ENCODE measurements at places on chromosomes 6 and 20.

GRCh38 chr6:45052325-45052724, 275.8 kb upstream of the RUNX2 start:
- DNase-seq: no peak

DNA sequence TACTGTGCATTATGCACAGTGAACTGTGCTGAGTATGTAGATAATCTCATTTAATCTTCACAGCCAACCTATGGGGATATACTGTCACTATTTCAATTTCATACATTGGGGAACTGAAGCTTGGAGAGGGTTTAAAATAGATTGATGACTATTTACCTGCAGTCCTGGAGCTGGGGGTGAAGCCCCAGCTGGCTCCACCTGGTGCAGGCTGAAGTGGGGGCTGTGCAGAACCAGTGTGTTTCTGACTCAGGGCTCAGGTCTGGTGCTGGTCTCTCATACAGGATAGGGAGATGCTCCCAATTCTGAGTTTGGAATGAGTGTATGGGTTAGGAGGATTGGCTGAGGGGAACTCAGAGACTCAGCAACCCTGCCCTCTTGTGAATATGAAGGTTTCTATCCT, 176.1 kb upstream of the CEP162 start:
- DNase-seq: no peak

DNA sequence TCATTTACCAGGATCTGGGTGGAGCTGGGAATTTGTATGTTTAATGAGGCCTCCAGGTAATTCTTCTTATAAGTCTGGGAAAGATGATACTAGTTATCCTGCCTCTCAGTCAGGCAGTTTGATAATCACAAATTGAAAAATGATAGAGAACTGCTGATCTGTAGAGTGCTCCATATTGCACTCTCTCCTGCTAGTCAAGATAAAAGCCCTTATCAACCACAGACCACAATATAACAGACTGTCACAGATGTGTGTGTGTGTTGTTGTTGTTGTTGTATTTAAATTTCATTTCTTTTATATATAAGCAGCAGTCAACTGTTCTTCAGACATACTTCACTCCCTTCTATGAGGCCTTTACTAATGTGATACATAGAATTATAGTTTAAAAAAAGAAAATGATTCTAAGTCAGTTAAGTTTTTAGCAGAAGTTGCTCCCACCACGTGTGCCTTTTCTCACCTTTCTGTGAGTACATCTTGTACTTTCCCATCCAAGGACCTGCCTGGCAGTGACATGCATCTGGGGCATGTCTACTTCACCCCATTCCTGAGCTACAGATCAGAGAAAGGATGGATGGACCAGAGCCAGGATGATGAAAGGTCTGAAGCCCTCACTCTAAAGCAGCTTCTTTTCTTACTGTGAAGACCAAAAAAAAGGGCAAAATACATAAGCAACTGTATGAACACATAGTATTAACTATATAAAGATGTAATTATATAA, 29.8 kb downstream of the TENT5A start:
- no peak for DNase-seq

DNA sequence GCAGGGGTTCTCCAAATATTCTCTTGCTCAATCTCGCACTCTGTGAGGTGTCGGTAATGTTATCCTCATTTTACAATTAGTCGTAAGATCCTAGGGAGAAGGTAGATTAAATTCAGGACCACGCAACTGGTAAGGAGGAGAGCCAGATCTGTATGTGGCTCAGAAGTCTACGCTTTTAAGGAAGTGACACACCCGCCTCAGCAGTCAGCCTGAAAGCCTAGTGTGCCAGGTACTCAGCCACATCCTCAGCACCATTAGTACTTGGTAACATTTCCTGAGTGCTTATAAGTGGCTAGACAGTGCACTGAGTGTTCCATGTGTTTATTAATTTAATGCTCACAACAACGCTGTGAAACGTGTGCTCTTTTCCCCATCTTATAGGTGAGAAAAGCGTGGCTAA, 63.7 kb downstream of the DHX35 start:
- no peak for DNase-seq

- DNase-seq: no peak
Observed at GRCh38 chr6:158591134-158591809, 31.4 kb downstream of the TMEM181 start.

DNA sequence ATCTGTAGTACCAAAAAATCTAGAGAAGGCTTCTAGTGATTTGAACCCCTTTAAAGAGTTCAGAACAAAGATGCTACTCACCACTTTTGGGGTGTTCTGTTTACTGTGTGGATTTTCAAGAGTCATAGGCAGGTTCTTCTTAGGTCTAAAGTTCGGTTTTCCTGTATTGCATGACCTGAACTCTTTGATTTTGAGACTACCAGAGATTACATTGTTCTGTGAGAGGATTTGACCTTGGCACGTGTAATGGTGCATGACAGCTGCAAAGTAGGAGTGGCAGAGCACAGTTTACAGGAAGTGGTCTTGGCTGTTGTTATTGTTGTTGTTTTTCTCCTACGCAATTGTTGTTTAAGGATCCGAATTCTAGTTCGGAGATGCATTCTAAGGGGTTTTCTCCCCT, 592.7 kb downstream of the EPHA7 start:
- no peak for DNase-seq

- DNase-seq: no peak
Observed at GRCh38 chr20:50916257-50916656, 15.0 kb downstream of the ADNP start.

GRCh38 chr20:19749618-19750071, 8.4 kb upstream of the RIN2 start:
- DNase-seq: no peak
